ENCODE measurements at places on chromosomes 12 and 14.
A peak's percentile ranks its signal among the peaks of the same experiment; 100 is the strongest.

DNA sequence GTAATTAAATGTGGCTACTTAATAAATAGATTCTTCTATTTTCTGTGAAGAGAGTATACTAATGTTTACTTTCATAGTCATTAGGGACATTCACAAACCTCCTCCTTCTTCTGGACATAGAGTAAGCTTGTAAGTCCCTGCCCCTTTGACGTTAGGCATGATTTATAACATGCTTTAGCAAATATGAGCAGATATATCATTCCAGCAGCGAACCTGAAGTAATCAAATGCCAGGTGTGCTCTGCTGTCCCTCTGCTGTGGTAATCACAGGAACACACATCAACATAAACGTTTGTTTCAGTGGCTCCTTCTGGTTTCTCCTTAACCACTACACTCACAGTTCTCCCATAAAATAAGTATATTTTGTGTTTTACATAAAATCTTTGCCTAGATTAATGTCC lies 961.8 kb downstream of the FLRT2 start:
- no peak for DNase-seq

DNA sequence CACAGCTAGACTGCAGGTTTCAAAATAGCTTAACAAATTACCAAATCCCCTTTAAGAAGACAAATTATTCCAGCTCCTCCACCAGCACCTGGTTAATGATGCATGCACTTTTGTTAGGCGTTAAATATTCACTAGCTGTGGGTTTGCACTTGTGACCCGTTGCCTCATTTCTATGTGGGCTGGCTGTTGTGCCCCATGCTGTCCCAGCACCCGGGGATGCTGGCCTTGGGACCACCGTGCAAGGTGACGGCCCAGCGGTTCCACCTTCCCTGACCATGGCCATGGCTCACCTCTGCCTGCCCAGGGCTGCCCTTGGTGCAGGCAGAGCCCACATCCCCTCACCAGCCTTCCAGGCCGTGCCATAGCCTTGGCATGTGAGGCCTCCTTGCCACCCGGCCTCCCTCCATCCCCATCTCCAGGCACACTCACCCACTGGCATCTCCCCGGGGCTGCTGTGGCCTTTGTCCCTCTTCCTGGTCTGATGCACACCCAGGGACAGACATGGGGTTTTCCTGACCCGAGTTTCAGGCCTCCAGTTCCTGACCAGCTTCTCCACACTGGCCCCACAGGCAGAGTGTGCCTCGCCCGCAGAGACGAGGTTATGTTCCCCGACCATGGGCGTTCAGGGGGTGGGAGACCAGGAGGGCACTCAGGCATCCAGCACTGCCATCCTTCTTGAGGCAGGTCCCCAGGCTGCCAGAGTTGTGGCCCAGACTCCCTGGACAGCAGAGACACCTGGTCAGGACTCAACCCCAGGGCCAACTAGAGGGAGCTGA lies 20.3 kb upstream of the C14orf180 start:
- DNase-seq, result no peak

GRCh38 chr12:109946505-109946904 lies 46.4 kb downstream of the TCHP start:
- no peak for DNase-seq

- DNase-seq, result no peak
These were observed 40.8 kb downstream of the KLHDC2 start for GRCh38 chr14:49808780-49809179.

- DNase-seq, result no peak
These were observed 3.1 kb upstream of the ATF7IP start for GRCh38 chr12:14362352-14362751.

- DNase-seq, result peak; percentile 74
These were observed 28.4 kb upstream of the GPR132 start for GRCh38 chr14:105093431-105094192.

GRCh38 chr12:57029457-57029856 lies 13.1 kb upstream of the TAC3 start:
- no peak for DNase-seq

DNA sequence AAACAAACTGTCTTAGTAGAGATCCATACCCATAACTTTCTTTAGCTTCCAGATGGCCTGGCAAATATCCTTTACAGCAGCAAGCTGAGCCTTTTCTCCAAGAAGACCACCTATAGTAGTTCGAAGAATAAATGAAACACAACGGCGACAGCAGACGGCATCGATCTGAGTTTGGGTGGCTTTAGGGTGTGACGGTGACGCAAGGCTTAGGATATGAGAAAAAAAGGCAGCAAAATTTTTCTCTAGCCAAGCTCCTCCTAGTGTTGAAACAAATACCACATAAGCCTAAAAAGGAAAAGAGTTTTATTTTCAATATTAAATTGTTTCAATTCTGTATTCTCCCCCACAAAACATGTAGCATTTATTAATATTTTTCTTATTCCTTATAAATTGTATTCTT lies 33.3 kb downstream of the HEATR5A start:
- no peak for DNase-seq

- no peak for DNase-seq
These were observed 88.9 kb downstream of the PTGER2 start for GRCh38 chr14:52402812-52403526.

GRCh38 chr12:18888047-18888446 lies 150.1 kb downstream of the CAPZA3 start:
- no peak for DNase-seq

- DNase-seq, result no peak
These were observed 115.2 kb downstream of the C12orf75 start for GRCh38 chr12:105445649-105446048.

DNA sequence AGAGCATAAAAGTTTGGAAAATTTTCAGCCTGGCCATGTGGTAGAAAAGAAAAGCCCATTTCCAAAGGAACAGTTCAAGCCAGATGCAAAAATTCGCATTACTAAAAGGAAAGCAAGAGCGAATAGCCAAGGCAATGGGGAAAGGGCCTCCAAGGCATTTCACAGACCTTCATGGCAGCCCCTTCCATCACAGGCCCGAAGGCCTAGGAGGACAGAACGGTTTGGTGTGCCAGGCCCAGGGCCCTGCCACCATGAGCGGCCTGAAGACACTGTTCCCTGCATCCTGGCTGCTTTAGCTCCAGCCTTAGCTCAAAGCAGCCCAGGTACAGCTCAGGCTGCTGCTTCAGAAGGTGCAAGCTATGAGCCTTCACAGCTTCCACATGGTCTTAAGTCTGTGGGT lies 243.5 kb downstream of the PCNX1 start:
- no peak for DNase-seq

DNA sequence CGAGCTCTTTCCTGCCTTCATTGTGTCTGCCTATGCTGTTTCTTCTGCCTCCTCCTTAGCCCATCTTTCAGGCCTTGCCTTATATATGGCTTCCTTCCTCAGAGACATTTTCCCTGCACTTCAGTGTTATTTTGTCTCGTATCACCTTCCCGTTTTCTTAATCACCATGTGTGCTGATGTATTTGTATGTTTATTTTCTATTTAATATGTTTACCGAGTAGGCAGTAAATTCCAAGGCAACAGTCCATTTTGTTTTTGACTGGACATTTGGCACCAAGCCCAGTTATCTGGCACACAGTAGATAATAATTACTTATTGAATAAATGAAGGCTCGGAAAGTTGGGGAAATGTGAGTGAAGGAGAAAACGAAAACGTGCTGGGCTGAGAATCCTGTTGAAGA lies 4.6 kb upstream of the POU6F1 start:
- DNase-seq, result no peak

DNA sequence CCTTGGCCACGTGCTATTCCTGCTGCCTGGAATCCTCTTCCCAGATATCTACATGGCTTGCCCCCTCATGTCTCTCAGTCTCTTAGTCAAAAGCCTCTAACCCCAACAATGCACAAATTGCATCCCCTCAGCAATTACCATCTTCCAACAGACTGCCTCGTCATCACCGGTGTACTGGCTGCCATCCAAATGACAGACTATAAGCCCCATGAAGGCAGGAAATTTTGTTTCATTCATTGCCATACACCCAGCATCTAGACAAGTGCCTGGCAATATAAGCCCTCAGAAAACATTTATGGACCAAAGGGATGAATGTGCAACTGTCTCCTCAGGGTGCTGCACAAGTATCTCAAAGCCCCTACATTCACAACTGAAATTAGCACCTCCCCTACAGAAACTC lies 5.8 kb downstream of the GLT8D2 start:
- DNase-seq, result no peak

DNA sequence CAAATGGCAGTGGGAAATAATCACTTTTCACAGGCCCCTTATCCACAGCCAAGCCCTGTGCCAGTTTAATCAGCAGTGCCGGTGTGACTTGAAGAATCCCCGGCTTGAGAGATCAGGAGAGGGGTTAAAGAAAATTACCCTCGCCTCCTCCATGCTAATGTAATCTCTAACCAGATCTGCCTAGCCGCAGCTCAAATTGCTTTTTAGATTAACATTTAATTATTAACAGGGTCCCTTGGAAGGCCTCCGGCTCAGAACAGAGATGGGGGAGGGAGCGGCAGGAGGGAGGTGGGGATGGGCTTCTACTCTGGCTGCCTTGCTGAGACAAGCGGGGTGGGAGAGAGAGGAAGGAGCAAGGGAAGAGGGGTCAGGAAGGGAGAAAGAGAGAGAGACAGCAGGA lies 24.0 kb downstream of the FAM222A start:
- DNase-seq, result no peak

DNA sequence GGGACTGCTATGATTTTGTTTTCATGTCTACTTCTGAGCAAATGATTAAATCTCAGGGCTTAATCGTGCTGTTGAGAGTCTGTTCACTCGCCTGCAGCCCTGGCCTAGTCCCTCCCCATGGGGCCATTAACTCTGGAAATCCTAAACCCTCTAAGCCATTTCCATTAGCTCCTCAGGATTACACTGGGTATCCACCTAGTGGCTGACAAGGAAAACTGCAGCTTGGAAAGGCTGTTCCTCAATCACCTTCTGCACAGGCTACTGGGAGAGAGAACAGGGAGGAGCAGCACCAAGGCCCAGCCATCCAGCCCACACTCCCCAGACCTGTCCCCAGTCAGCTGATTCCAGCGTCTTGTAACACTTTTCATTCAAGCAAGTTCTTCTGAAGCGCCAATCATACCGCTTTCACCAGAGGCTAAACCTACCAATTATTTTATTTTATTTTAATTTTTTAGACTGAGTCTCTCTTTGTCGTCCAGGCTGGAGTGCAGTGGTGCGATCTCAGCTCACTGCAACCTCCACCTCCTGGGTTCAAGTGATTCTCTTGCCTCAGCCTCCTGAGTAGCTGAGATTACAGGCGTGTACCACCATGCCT lies 48.7 kb downstream of the NEUROD4 start:
- no peak for DNase-seq

GRCh38 chr12:122094735-122095631 lies 16.4 kb downstream of the MLXIP start:
- no peak for DNase-seq

- no peak for DNase-seq
These were observed 317.9 kb downstream of the PCNX1 start for GRCh38 chr14:71225113-71225512.

DNA sequence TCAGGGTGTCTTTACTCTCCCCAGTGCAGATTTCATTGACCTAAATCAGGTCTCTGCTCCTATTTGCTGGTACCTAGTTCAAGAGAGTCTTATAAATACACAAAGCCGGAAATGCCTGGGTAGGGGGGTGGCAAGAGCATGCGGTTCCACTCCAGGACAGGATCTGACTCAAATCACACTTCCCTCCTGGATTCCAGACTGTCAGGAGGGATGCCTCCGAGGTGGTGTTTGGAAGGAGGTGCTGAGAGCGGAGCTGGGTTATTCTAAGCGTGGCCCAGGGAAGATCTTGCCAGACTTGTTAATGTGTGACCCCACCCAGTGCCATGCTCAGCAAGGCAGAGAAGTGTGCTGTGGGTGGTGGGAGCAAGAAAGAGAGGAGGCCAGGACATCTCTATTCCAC lies 49.8 kb downstream of the B4GALNT3 start:
- no peak for DNase-seq

DNA sequence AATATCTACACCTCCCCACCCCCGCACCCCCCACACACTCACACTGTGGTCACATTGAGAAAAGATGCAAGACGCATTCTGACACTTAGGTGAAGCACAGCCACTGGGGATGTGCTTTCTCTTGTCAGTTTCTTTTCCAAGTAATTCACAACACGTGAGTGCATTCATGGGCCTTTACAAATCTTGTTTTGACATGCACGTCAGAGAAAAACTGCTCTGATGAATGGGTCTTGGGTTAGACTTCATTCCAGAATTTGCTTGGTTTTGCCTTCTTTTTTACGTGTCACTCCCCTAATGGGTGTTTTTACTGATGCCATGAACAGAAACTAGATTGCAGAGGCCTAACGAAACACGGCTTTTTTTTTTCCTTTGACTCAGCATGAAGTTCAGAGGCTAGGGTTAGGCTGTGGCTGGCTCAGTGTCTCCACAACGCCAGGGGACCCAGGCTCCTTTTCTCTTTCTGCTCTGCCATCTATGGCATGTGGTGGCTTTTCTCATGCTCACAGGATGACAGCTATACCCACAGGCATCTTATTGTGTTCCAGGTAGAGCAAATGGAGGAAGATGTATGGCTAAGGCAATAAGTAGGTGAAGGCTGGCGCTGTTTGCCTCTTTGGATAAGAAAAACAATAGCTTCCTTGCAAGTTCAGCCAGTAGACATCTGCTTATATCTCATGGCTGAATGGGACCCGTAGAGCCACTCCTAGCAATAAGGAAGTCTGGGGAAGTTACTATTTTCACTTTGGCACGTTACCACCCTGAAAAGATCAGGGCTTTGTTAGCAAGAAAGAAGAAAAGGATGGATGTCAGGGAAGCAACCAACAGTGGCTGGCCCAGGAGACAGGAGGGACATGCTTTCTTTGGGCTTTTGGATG lies 253.3 kb downstream of the SLC15A4 start:
- no peak for DNase-seq

- no peak for DNase-seq
These were observed 54.6 kb downstream of the TRAFD1 start for GRCh38 chr12:112179916-112180315.

Measured in stimulated activated CD4-positive, alpha-beta T cell treated with anti-CD3 and anti-CD28 coated beads, Interleukin-4, amount 100 ng/mL, for 4 hours (primary cell).